ENCODE measurements at places on chromosomes 12 and 14.

GRCh38 chr14:105589161-105589925 is 63.0 kb downstream of the TMEM121 start:
- no peak for DNase-seq

GRCh38 chr14:68236582-68237458 is 417.2 kb downstream of the RAD51B start:
- no peak for DNase-seq

- DNase-seq: no peak
Measured at GRCh38 chr12:69546693-69547438, 38.4 kb upstream of the CCT2 start.

DNA sequence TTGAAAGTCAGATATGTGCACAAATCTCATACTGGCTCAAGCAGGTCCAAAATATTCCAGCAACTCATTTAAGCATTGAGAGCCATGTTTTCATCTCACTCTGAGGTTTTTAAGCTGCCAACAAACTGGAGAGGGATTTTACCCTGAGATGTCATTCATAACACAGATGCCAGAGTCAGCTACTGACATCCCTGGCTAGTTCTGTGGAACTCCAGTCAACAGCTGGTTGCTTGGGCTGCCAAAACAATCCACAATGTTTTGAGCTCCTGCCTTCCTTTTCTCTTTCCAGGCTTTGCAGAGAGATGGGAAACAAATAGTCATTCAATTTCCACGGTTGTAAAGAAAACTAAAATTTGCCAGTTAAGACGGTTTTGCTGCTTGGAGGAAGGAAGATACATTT is 621.2 kb upstream of the FBXO33 start:
- DNase-seq: no peak

GRCh38 chr12:42130672-42131402 is 13.8 kb downstream of the GXYLT1 start:
- DNase-seq: no peak

- DNase-seq: no peak
Measured at GRCh38 chr12:40164034-40164433, 58.2 kb upstream of the SLC2A13 start.

GRCh38 chr14:42872786-42873185 is 1266.1 kb downstream of the LRFN5 start:
- no peak for DNase-seq
